Renal cortex interstitium (tissue), 15 donors: ENCODE measurements at places on chromosomes 4 and X. TPM values are rescaled to one million over a fixed set of nuclear protein-coding genes. Genes with fewer than 3 reads are reported as not detected.

ATP7A gene
- 16.6 TPM for polyA plus RNA-seq

UNC5C gene
- 34.1 TPM for polyA plus RNA-seq

KLKB1 gene
- polyA plus RNA-seq = 1.3 TPM

PROM1 gene
- polyA plus RNA-seq = 37.7 TPM

ASMT gene
- not detected for polyA plus RNA-seq

PRR32 gene
- polyA plus RNA-seq = not detected

SCRG1 gene
- 0.27 TPM for polyA plus RNA-seq

MGARP gene
- polyA plus RNA-seq = 0.54 TPM

ACE2 gene
- polyA plus RNA-seq = 65.1 TPM

UCHL1 gene
- polyA plus RNA-seq = 99.0 TPM

TEX13D gene
- not detected for polyA plus RNA-seq

PDE5A gene
- polyA plus RNA-seq = 60.0 TPM

- no peak for DNase-seq
These were observed 124.9 kb downstream of the STAG2 start for GRCh38 chrX:124086411-124086810.

GRCh38 chrX:140724736-140725135 is 15.2 kb downstream of the LINC00632 start:
- DNase-seq = no peak

- DNase-seq = no peak
These were observed 109.3 kb downstream of the FAM53A start for GRCh38 chr4:1574601-1575417.

- DNase-seq = no peak
These were observed 2.5 kb upstream of the USP27X start for GRCh38 chrX:49876750-49877149.

GRCh38 chrX:118595501-118596042 is 100.0 kb downstream of the DOCK11 start:
- DNase-seq = no peak

GRCh38 chr4:116664198-116664597 is 421.2 kb downstream of the TRAM1L1 start:
- no peak for DNase-seq

GRCh38 chr4:15753786-15754185 is 24.3 kb upstream of the CD38 start:
- no peak for DNase-seq

- DNase-seq = peak; percentile 5
These were observed 891 bp downstream of the CISD2 start for GRCh38 chr4:102869569-102870197.

GRCh38 chrX:6384371-6384770 is 150.5 kb downstream of the VCX3A start:
- no peak for DNase-seq

- peak; percentile 13 for DNase-seq
These were observed 34.0 kb upstream of the GNPDA2 start for GRCh38 chr4:44760142-44760898.

DNA sequence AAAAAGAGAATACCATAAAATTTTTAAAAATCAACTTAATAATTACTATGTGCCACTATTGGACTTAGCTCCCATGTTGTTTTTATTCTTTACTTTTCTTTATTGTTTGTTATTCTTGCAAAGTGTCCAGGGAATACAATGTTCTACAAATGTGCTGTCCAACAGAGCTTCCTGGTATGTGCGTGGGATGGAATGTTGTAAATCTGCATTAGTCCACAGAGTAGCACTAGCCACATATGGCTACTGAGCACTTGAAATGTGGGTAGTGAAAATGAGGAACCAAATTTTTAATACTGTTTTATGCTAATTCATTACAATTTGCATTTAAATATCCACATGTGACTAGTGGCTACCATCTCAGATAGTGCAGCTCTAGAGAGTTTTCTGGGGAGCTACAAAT is 14.3 kb upstream of the CORIN start:
- no peak for DNase-seq

- no peak for DNase-seq
These were observed 9.0 kb downstream of the JCHAIN start for GRCh38 chr4:70657326-70657725.

DNA sequence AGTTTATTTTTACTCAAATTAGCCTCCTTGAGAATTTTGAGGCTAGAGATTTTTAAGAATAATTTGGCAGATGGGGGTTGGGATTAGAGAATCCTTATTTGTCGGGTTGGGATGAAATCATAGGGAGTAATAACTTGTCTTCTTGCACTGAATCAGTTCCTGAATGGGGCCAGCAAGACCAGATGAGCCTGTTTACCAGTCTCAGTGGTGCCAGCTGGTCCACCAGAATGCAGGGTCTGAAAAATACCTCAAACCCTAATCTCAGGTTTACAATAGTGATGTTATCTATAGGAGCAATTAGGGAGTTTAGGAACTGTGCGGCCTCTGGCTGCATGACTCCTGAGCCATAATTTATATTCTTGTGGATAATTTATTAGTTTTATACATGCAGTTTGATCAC is 705.9 kb upstream of the AGA start:
- DNase-seq = no peak

GRCh38 chrX:46407753-46408130 is 137.5 kb downstream of the ZNF674 start:
- no peak for DNase-seq

DNA sequence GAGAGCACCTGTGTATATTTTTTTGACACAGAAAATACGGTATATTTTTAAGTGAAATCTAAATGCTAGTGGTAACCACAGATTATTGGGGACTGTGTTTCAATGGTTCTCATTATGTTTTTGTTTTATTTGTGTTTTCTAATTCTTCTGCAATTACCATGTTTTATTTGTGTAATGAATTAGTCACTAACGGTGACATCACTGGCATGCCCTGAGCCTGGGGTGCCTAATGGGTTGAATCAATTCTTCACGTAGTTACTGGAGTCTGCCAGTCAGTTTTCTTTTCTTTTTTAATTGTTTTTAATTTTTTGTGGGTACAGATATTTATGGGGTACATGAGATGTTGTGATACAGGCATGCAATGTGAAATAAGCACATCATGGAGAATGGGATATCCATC is 168.8 kb downstream of the RELL1 start:
- DNase-seq = no peak

DNA sequence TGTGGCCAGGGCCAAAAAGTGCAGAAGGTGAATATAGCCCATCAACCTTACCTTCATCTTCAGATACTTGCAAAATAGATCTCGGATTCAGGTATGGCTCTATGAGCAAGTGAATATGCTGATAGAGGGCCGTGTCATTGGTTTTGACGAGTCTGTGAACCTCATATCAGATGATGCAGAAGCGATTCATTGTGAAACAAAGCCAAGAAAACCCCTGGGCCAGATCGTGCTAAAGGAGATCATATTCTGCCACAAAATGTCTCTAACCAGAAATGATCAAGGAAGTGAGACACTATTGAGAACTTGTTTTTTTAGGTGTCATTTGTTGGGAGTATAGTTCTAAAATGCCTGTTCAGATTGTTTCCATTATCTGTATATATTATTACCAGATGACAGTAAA is 48.3 kb downstream of the PDK3 start:
- DNase-seq = no peak

DNA sequence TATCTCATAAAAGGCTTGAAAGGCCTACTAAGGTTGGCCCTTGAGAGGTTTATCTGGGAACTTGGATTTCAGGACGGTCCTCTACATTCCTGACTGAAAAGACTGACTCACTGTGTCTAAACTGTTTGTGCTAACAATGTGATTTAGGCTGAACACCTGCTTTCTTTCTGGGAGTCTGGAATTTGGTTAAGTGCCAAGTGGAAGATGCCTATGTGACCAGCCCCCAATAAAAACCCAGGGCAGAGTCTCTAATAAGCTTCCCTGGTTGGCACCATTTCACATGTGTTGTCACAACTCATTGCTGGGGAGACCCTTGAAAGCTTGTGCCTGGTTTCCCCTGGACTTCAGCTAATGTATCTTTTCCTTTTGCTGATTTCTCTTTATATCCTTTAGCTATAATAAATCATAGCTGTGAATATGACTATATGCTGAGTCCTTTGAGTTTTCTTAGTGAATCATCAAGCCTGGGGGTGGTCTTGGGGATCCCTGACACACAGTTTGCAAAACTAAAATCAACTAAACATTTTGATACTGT is 55.1 kb downstream of the GPR82 start:
- DNase-seq = no peak

GRCh38 chr4:130186931-130187330 is 1091.0 kb downstream of the C4orf33 start:
- DNase-seq = no peak

DNA sequence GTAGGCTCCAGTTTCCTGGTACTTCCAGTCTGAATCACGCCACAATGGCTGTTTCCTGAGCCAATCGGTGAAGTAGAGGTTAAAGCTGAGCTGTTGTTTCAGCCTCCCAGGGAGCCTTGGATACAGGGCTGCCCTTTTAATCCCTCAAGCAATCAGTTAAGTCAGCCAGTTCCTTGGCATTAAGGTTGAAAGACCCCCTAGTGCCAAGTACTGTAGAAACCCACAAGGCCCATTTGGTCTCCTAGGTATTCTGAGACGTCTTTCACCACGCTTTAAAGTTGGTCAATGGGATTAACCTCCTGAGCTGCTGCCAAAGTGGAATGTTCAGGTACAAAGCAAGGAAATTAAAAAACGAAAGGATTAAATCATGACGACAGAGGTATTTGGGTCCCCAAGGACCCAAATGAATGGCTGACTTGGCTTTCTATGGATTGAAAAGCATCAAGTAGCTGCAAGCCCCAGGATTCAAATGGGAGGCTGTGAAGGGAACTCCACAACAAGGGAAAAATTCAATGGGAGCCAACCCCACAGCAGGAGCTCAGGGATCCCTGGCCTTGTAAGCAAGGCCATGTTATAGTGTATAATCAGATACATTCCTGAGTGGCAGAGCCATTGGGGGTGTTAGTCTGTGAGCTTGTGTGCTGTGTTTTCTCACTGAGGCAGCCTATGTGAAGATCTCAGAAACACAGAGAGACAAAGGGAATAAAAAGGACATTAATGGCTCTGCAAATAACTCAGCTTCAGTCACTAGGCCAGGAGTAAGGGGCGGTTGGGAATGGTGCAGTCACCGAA is 86.0 kb downstream of the ATG4A start:
- DNase-seq = no peak

GRCh38 chrX:40174854-40175510 is 77.2 kb upstream of the BCOR start:
- DNase-seq = no peak

- no peak for DNase-seq
These were observed 47.3 kb upstream of the KIAA1210 start for GRCh38 chrX:119174900-119175299.

DNA sequence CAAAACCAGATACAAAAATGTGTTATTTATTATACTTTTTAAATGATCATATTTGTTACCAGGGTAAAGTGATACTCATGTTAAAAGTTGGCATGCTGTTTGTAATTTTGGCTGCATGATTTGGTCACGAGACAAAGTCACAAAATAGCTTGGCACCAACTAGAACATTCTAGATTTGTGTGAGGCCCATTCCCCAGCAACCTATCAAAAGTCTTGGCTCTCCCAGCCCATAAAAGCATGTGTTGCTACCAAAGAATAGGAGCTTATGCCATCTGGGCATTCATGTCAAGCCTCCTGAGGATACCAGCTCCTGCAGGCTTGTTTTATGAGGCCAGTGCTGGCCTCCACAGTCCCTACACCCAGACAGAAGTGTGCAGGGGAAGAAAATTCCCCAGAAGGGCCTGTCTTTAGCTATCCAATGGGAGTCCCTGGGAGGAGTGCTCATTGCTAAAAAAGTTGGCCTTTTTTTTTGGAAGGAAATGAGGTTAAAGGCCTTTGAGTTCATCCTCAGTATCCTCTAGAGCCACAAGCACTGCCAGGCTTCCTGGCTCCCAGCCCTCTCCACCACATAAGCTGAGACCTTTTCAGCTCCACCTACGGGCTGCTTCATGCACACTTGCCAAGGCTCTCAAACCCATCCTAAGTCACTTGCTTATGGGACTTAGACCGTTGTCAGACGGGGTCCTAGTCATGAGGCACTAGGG is 211.9 kb upstream of the EOLA2 start:
- no peak for DNase-seq

DNA sequence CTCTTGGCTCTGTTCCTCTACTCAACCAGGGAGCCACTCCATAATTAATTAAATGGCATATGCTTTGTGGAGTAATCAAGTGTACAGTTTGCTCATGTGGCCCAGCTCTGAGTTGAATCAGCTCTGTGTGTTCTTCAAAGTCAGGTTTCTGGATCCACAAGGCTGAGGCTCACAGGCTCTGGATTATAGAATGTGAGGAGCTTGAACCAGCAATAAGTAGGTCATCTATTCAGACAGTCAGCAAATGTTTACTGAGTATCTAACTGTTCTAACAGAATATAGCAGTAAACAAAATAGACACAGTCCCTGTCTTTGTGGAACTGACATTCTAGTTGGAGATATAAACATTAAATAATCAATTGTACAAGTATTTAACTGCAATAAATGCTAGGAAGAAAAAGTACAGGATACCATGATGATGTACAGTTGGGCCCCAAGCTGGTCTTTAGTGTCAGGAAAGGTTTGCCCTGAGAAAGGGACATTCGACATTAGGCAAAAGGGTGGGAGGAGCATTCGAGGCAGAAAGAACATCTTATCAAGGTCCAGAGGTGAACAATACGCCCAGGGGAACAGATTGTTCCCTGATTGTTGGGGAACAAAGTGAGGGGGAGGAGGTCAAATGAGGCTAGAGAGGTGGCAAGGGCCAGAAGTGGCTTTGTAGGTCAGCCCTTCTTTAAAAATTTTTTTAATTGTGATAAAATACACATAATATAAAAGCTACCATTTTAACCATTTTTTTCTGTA is 20.5 kb upstream of the TSR2 start:
- no peak for DNase-seq

DNA sequence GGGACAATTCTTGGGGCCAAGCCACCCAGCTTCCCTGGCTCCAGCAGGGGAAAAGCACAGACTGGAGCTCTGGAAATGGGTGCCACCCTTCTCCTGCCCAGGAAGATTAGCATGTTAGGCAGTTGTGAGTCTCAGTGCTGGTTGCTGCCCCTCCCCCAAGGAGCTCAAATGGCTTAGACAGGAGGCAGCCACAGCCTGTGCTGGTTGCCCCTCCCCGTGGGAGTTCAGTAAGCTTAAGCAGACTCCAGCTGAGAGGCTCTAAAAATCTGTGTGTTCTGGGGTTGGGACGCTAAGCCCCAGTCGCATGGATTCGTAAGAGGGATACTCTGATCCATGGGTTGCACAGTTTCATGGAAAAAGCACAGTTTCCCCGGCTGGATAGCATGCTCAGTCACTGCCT is 92.7 kb upstream of the NDST3 start:
- DNase-seq = no peak

- no peak for DNase-seq
These were observed 41.6 kb upstream of the XIAP start for GRCh38 chrX:123818243-123818642.

DNA sequence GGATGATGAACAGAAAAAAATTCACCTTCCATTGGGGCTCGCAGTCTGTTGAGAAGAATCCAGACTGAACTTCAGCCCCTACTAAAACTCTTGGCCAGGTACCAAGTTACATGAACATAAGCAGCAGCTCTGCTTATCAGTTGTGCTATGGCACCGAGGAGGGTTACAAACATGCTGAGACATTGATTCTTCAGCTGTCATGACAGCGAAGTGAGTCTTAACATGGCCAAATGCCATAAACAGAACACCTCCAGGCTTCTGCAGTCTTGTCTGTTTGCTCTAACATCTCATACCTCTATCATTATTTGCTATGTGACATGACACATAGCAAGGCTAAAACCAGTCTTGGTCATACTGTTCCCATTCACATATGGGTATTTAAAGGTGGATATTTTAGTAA is 521.5 kb downstream of the GRID2 start:
- no peak for DNase-seq

- DNase-seq = no peak
These were observed 91.1 kb upstream of the VEGFC start for GRCh38 chr4:176883681-176884418.

GRCh38 chrX:10972706-10973105 is 138.4 kb upstream of the HCCS start:
- no peak for DNase-seq
